ENCODE measurements at places on chromosomes 7 and 10. TPM values are rescaled to one million over a fixed set of nuclear protein-coding genes. Genes with fewer than 3 reads are reported as not detected.

- DNase-seq: peak; percentile 34
Measured at GRCh38 chr10:73871295-73872189, 2.8 kb downstream of the CAMK2G start.

DNA sequence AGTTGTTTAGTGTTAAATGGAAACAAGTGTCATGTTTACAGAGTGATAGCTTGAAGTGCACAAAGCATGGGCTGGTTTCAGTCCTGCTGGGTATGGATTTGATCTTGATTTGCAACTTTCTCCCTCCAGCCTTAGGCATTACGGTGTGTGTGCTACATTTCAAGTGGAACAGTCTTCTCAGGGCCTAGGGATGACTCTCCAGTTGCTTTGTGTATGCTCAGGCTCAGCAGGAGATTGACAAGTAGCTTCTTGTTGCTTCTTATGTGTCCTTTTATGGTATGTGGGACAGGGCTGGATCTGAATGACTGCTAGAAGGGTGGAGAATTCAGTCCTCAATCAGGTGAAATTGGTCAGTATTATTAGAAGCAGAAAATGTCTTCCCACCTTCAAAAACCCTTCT, 51.3 kb upstream of the PLEKHA1 start:
- DNase-seq: no peak

GRCh38 chr7:5423976-5424748, 528 bp upstream of the TNRC18 start:
- peak; percentile 100 for DNase-seq

- DNase-seq: peak; percentile 39
Measured at GRCh38 chr7:29345590-29345989, 151.0 kb downstream of the CHN2 start.

- no peak for DNase-seq
Measured at GRCh38 chr7:17815318-17815717, 125.0 kb downstream of the SNX13 start.

GRCh38 chr7:1321411-1322239, 89.0 kb downstream of the UNCX start:
- DNase-seq: no peak

- peak; percentile 96 for DNase-seq
Measured at GRCh38 chr10:115921795-115922194, 351.2 kb downstream of the GFRA1 start.

DNA sequence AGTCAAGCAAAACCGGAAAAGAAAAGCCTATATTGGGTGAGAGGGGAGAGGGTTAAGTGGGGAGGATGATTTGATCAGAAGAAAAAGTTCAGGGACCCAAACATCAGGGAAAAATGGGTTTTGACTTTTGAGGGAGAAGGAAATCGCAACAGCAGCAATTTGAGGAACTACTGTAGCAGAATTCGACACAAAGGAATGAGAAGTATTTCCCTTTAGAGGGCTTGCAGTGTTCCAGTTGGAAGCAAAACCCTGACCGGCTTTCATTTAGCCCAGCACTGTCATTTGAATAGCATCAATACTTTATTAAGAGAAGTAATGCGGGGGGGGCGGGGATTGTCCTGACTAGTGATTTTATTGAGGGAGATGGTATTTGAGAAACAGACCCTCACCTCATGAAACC, 37.2 kb upstream of the GATA3 start:
- DNase-seq: no peak

DNA sequence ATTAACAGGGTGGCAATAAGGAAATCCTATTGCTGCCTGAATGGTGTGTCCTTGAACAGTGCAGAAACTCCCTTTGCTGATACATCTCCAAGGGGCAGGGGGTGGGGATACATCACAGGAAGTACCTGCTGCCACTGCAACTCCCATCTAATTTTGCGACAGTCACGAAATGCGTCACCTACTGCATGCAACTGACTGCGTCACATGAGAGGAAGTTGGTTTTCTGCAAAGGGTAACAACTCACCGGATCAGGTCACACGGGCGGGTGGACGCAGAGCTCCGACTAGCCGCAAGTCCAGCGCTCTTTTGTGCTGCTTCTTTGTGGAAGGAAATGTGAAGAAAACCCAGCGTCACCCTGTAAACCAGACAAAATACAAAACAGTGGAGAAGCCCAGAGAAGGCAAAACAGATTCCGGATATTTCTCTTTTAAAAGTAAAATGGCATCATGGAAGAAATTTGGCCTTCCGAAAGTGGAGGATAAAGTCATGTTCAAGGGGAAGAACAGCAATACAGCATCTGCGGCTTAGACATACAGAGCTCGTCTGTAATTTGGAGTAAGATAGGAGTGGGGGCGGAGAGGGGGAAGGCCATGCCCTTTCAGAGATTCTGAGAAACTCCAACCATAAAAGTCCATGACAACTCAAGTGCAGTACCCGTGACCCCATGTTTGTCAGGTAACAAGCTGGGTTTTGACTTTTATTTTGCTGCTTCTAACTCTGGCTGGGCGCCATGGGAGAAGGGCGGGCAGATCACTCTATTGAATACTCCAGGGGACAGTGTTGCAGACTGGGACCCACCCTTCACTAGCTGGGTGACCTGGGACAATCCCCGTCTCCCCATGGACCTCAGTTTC, 32.3 kb upstream of the PLEKHS1 start:
- no peak for DNase-seq

DNA sequence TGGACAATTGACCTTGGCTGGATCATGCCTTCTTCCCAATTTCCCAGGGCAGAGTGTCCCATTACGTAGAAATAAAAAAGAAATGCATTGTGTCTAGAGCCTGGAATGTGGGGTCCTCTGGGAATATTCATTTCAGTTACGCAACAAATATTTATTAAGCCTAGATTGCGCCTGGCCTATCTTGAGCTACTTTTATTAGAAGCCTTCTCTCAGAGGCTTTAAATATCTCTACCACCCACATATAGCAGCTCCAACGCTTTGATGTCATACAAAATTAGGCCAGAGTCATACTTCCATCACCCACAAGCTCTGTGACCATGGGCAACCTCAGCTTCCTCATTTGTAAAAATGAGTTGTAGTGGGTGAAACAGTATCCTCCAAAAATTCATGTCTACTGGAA, 24.9 kb upstream of the CARD11 start:
- no peak for DNase-seq

- no peak for DNase-seq
Measured at GRCh38 chr7:116686812-116687419, 14.9 kb downstream of the MET start.

ADAM12 gene
- total RNA-seq: 141 TPM

PTPRE gene
- total RNA-seq: 2.7 TPM

LAMB1 gene
- total RNA-seq: 166 TPM

GDF10 gene
- total RNA-seq: 0.22 TPM
